ENCODE measurements at places on chromosomes 7 and 10. TPM values are rescaled to one million over a fixed set of nuclear protein-coding genes. Genes with fewer than 3 reads are reported as not detected.

GRCh38 chr7:9204571-9204970 lies 771.2 kb downstream of the NXPH1 start:
- DNase-seq, result no peak

GRCh38 chr10:116001262-116001857 lies 271.6 kb downstream of the GFRA1 start:
- no peak for DNase-seq

DNA sequence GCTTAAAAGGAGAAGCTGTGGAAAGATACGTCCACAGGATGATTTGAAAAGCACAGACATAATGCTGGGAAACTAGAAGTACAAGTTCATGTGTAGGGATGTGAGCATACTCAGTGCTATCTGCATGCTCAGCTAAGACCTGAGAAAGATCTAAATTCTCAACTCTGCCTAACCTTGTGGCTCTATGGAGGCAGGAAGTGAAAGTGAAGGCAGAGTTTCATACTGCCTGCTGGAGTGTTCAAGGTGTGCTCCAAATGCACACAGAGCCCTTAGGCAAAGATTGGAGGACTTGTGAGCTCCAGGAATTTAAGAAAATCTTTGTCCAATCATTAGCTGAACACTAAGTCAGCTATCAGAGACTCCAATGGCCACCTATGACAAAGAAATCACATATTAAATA lies 190.9 kb downstream of the RNLS start:
- DNase-seq, result peak; percentile 80

GRCh38 chr10:128245026-128245425 lies 118.8 kb upstream of the MKI67 start:
- DNase-seq, result no peak

DNA sequence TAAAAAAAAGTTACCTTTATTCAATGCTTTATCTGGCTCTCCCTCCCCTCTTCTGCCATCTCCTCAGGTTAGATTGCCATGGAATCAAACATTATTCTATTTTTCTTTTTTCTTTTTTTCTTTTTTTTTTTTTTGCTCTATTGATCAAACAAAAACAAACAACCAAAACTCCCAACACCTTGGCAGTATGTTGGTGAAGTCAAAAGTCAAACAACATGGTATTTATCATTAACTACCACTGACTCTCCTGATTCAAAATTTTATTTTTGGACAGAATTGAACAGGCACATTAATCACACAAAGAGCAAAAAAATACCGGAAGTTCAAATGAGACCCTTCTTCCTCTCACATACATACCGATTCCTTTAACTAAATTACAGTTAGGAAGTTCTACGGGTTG lies 6.4 kb downstream of the PON1 start:
- DNase-seq, result no peak

- DNase-seq, result no peak
These were observed 110.2 kb downstream of the LARP4B start for GRCh38 chr10:821322-821721.

DNA sequence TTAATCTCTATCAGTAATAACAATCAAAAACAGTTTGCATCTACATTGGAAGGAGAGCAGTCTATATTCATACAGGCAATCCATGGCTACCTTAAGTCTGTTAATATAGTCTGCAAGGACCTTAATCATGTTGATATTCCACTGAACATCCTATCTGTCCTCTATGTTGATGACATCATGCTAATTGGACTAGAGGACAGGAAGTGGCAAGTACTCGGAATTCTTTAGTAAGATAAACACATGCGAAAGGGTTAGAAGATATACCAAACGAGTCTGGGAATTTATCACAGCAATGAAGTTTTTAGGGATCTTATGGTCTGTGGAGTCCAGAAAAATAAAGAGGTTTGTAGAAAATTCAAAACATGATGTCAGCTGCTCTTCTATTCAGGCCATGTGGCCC lies 11.3 kb upstream of the SAMD9L start:
- DNase-seq, result no peak

DNA sequence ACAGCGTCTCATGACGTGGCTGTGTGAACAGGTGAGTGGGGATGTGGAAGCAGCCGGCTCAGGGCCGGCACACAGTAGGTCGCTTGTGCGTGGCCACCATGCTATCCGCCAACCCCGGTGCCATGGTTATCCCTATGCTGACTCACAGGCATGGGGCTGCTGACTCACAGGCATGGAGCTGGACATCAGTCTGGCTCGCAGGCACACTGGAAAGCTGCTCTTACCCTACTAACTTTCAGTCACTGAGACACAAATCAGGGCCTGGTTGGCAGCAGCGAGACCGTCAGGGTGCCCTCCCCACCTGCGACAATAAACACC lies 341.9 kb downstream of the PTPRN2 start:
- DNase-seq, result no peak

DNA sequence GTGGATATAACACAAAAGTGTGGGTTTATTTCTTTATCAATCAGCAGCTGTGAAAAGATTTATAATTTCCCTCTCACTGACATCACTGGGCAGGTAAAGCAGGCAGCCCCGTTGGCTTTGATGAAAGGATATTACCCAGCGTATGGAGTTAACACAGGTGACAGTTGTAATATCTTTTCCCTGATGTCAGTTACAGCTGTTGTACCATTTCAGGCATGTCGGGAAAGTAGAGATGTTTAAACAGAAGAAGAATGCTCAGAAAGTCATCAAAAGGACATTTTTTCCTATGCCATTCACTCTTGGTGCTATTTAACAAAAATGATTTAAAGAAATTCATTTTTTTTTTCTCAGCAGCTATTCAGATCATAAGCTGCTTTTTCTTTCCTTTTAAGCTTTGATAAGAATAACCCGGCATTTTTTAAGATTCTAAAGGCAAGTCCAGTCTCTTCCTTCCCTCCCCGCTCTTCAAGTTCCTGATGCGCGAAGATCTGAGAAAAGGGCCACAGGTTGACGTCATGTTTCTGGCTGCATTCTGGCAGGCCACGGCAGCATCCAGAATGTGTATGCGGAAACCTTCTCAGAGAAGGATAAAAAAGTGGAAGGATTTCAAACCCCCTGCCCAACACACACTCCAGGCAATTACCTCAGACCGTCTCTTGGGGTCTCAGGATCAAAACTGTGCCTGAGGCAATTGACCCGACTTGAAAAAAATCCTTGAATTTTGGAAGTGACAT lies 32.5 kb upstream of the ADAM12 start:
- DNase-seq, result no peak

- no peak for DNase-seq
These were observed 15.5 kb upstream of the TRIL start for GRCh38 chr7:28973591-28973990.

- no peak for DNase-seq
These were observed 145.1 kb upstream of the COL1A2 start for GRCh38 chr7:94249631-94250030.

DNA sequence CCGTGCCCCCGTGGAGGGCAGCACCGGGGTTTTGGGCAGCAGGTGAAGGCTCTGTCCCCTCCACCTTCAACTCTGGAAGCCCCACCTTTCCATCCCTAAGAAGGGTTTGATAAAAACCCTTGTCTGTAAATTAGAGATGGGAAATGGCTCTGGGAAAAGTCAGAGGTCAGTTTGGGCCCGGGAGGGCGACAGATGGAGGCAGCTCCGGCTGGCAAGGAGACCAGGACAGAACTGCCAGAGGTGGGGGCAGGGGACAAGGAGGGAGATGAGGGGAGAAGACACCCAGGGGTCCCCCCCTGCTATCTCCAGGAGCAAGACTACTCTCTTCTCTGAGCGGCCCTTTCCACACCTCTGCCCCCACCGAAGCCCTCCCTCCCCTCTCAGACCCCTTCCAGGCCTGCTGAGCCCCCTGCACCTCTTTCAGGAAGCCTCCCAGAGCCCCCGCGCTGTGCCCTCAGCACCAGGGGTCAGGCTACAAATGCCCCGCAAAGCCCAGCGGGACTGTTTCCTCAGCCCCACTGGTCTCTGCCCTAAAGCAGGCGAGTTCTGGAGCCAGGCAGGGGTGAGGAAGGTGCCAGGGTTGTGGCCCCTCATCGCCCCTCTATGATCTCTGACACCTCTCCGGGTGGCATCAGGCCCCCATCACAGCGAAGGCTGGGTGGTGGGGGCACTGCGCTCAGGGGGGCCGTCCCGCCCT lies 980 bp upstream of the SH2B2 start:
- DNase-seq, result no peak

- no peak for DNase-seq
These were observed 83.0 kb downstream of the ABCB5 start for GRCh38 chr7:20698469-20698868.

DNA sequence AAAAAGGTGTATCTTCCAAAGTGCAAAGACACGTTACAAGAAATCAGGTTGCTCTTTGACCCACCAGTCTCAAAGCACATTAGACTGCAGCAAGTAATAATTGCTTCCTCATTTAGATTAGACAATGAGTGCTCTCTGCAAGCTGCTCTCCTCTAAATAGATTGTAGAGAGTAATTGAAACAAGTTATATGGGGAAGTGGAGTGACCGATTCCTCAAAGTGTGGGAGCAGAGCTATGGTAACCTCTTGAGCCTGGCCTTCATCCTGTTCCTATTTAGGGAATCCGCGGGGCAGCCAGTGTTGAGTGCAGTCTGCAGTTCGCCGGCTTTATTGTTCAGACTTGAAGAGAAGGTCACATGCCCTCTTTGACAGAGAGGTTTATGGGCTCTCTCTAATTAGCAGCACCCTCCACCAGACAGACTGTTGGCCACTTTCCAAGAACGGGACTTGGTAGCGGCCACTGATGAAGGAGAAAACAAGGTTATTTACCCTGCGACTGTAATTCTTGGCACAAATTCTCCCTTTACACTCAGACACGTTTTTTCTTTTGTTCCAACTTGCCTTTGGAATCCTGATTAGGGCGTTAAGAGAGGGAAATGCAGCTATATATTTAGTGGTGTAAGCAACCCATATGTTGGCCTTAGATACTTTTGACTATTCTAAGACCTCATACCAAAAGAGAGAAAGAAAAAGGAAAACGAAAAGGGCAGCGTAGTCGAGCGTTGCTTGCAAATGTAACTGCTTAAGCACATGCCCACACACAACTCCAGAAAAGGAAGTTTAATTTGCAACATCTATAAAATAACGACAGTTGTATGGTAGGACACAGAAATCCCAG lies 107.5 kb downstream of the REEP3 start:
- peak; percentile 72 for DNase-seq

DNA sequence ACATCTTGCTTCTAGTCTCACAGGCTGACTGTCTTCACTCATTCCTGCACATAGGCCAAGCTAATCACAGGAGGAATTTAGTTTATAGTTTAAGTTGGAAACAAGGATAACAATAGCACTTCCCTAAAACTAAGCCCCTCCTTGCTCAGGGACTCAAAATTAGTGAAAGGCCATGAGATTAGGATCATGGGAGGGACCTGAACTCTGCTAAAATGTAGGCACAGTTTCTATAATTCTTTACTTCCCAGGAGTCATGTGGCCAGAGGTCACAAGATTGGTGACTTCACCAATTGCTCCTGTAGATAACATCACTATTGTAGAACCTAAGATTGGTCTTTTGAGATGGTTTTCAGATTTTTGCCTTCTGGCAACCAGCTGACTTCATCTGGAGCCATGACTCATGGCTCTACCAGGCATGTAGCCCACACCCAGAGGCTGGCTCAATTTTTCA lies 14.8 kb upstream of the UPP1 start:
- DNase-seq, result no peak

DNA sequence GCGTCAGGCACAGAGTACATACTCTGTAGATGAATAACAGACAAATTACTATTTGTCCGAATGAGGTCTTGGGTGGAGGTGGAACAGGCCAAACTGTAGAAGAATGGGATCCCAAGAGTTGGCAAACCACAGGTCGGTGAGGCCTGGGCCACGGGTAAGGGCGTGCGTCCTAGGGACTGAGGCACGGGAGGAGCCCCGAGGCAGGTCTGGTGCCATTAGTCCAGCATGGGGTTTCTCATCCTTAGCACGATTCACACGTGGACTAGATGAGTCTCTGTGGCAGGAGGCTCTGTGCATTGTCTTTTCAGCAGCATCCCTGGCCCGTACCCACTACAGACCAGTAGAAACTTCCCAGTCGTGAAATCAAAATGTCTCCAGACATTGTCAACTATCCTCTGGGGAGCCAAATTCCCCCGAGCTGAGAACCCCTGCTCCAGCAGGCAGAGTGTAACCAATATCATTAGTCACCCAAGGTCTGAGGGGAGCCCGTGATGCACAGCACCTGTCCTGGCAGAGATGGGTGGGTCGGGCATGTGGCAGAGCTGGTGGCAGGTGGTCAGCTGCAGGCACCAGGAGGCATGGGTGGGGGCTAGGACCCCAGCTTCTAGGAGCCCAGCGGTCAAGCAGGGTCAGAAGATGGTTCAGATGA lies 61.3 kb downstream of the COL13A1 start:
- DNase-seq, result no peak

- no peak for DNase-seq
These were observed 43.6 kb downstream of the ZNF22 start for GRCh38 chr10:45044290-45044689.

- DNase-seq, result no peak
These were observed 47.7 kb downstream of the MINPP1 start for GRCh38 chr10:87552248-87552929.

MPP7 gene
- 0.08 TPM for total RNA-seq

A1CF gene
- 0.10 TPM for total RNA-seq

MYO1G gene
- total RNA-seq, result 224 TPM

SPDYE16 gene
- total RNA-seq, result not detected

WAC gene
- 87.9 TPM for total RNA-seq

PRKCQ gene
- 0.97 TPM for total RNA-seq

All from GM12878 (cell line).